Activated T-helper 2 cell treated with anti-CD3 and anti-CD28 coated beads, Interferon-gamma antibody, Interleukin-2, Interleukin-4, amounts not matched to agents 10 μg/mL and 5 μg/mL and 100 μg/mL, durations not matched to agents 14 hours and 24 hours and 36 hours (primary cell): ENCODE measurements at places on chromosomes 12 and 14. TPM values are rescaled to one million over a fixed set of nuclear protein-coding genes. Genes with fewer than 3 reads are reported as not detected.

OR4E1 gene
- 0.07 TPM in 1 of 2 replicates, not detected in the other for total RNA-seq

IAPP gene
- total RNA-seq = not detected in 2 replicates

C1S gene
- 2.5 and 2.6 TPM in 2 replicates for total RNA-seq

LRRIQ1 gene
- total RNA-seq = not detected in 2 replicates

KERA gene
- total RNA-seq = not detected in 2 replicates

KRT73 gene
- total RNA-seq = not detected in 2 replicates

SIRT4 gene
- 2.0 and 2.2 TPM in 2 replicates for total RNA-seq

OTX2 gene
- total RNA-seq = not detected in 2 replicates

C14orf132 gene
- 1.1 and 1.6 TPM in 2 replicates for total RNA-seq

ASIC1 gene
- total RNA-seq = 20.4 and 20.7 TPM in 2 replicates

TAS2R14 gene
- total RNA-seq = 2.6 and 2.8 TPM in 2 replicates

BDKRB1 gene
- total RNA-seq = not detected in 2 replicates

GNPNAT1 gene
- 29.4 and 34.8 TPM in 2 replicates for total RNA-seq

CELA1 gene
- not detected in 2 replicates for total RNA-seq

P2RX2 gene
- not detected in 2 replicates for total RNA-seq

GRCh38 chr12:29698756-29699155 lies 85.0 kb downstream of the TMTC1 start:
- no peak overlapping the region for H3K27ac ChIP-seq
- H3K36me3 ChIP-seq = no peaks in the 10 kb centered on the region
- DNase-seq = no peak
- no peaks in the 10 kb centered on the region for H3K4me1 ChIP-seq
- H3K4me3 ChIP-seq = no peak overlapping the region

GRCh38 chr12:1174659-1175058 lies 183.6 kb downstream of the ERC1 start:
- no peak for DNase-seq
- H3K27ac ChIP-seq = no peak overlapping the region
- no peaks in the 10 kb centered on the region for H3K27me3 ChIP-seq
- no peaks in the 10 kb centered on the region for H3K4me1 ChIP-seq
- no peak overlapping the region for H3K4me3 ChIP-seq

GRCh38 chr14:104080376-104081260 lies 4.9 kb upstream of the ASPG start:
- H3K27me3 ChIP-seq = peaks cover 1% of the 10 kb centered on the region
- H3K4me3 ChIP-seq = no peak overlapping the region
- no peak for DNase-seq

- H3K27ac ChIP-seq = no peak overlapping the region
- no peaks in the 10 kb centered on the region for H3K36me3 ChIP-seq
- H3K4me1 ChIP-seq = no peaks in the 10 kb centered on the region
- H3K27me3 ChIP-seq = no peaks in the 10 kb centered on the region
- DNase-seq = no peak
Observed at GRCh38 chr12:74490390-74491064, 47.1 kb upstream of the ATXN7L3B start.

DNA sequence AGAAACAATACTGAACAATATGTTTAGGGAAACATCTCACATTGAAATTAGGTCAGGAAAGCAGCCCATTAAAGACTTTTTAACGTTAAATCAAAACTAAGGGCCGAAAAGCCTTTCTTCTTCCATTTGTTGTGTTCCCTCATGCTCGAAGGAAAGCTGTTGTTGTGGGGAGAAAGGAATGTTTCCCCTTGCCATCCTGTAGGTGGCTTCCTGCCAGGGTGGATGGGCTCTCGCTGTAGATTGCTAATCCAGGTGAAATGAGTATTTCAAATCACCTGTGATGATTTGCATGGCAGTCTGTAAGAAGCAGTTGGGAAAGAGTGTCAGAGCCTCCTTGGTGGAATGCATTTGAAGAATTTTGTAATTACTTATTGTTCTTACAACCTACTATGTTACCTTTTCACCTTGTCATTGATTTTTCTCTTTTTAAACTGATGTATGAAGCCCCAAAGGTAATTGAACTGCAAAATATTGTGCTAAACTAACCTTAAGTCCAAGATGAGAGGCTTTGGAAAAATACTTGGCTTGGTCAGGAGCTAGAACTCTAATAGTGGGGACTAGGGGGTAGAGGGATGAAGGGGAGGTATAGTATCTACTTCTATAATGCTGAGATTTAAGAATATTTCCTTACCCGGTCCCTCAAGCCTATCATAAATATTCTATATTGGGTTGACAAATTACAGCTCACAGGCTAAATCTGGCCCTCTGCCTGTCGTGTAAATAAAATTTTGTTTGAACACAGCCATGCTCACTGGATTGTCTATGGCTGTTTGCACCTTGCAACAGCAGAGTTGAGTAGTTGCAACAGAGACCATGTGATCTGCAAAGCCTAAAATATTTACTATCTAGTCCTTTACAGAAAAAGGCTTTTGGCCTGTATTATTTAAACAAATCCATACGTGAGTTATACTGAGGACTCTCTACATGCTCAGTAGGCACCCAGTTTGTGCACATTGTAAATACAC lies 7.7 kb upstream of the DCP1B start:
- no peak overlapping the region for H3K4me3 ChIP-seq
- H3K4me1 ChIP-seq = peaks cover 3% of the 10 kb centered on the region
- H3K27ac ChIP-seq = no peak overlapping the region

- no peaks in the 10 kb centered on the region for H3K36me3 ChIP-seq
- H3K4me3 ChIP-seq = no peak overlapping the region
- DNase-seq = no peak
- H3K4me1 ChIP-seq = no peaks in the 10 kb centered on the region
- H3K27me3 ChIP-seq = no peaks in the 10 kb centered on the region
- no peak overlapping the region for H3K27ac ChIP-seq
Observed at GRCh38 chr12:2265461-2266167, 212.8 kb downstream of the CACNA1C start.

GRCh38 chr12:57342207-57342691 lies 88.6 kb downstream of the R3HDM2 start:
- H3K4me3 ChIP-seq = no peak overlapping the region
- peaks cover 42% of the 10 kb centered on the region for H3K36me3 ChIP-seq
- no peak overlapping the region for H3K27ac ChIP-seq

DNA sequence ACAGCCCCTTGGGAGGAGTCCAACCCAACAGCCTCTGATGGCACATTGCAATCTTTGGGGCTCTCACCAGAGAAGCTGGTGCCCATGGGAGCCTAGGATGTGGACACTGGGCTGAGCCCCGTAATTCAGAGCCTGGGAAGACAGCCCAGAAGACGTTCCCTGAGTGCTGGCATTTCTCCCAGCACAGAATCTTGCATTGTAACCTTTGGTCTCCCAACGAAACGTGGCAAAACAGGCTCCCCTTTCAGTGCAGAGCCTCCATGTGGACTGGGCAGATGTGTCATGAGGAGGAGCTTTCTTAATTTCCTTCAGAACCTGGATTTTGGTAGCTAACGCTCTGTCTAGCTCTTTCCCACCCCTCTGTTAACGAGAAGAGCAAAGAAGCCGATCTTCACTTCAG lies 26.3 kb downstream of the BATF start:
- peaks cover 52% of the 10 kb centered on the region for H3K36me3 ChIP-seq
- no peaks in the 10 kb centered on the region for H3K27me3 ChIP-seq
- peak overlapping the region; percentile 64 for H3K27ac ChIP-seq
- H3K4me3 ChIP-seq = no peak overlapping the region
- H3K4me1 ChIP-seq = peaks cover 50% of the 10 kb centered on the region
- DNase-seq = no peak

GRCh38 chr14:72236629-72237028 lies 304.4 kb downstream of the RGS6 start:
- H3K27ac ChIP-seq = no peak overlapping the region
- peaks cover 4% of the 10 kb centered on the region for H3K27me3 ChIP-seq
- H3K4me1 ChIP-seq = no peaks in the 10 kb centered on the region
- H3K36me3 ChIP-seq = no peaks in the 10 kb centered on the region

- no peak for DNase-seq
- no peak overlapping the region for H3K4me3 ChIP-seq
- H3K36me3 ChIP-seq = no peaks in the 10 kb centered on the region
- H3K4me1 ChIP-seq = no peaks in the 10 kb centered on the region
- no peaks in the 10 kb centered on the region for H3K27me3 ChIP-seq
- H3K27ac ChIP-seq = no peak overlapping the region
Observed at GRCh38 chr12:130435331-130435730, 97.6 kb downstream of the PIWIL1 start.

DNA sequence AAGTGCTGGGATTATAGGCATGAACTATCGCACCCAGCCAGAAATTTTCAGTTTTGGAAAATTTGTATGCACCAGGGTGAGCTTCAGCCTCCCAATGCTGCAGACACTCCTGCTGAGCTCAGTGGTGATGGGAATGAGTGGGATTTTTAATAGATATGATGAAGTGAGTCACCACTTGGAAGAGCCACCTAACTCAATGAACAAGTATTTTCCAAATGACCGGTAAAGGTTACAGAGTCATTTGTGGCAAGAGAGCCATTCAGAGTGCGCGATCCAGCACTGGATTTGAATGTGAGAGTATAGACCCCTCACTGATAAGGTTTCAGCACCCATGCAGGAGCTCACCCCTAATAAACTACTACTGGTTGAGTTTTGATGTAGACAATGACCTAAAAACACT lies 100.7 kb downstream of the PPP2R5C start:
- no peaks in the 10 kb centered on the region for H3K27me3 ChIP-seq
- no peak overlapping the region for H3K4me3 ChIP-seq
- peak overlapping the region; percentile 31 for H3K27ac ChIP-seq

- DNase-seq = no peak
- peaks cover under 1% of the 10 kb centered on the region for H3K4me1 ChIP-seq
- no peak overlapping the region for H3K27ac ChIP-seq
- no peaks in the 10 kb centered on the region for H3K27me3 ChIP-seq
- no peaks in the 10 kb centered on the region for H3K36me3 ChIP-seq
Observed at GRCh38 chr14:22263961-22264360, 325.1 kb downstream of the DAD1 start.

- H3K4me1 ChIP-seq = no peaks in the 10 kb centered on the region
- no peak for DNase-seq
- peaks cover 25% of the 10 kb centered on the region for H3K27me3 ChIP-seq
Observed at GRCh38 chr14:105817971-105818711, 291.8 kb downstream of the TMEM121 start.

- no peak overlapping the region for H3K4me3 ChIP-seq
- H3K4me1 ChIP-seq = no peaks in the 10 kb centered on the region
- DNase-seq = no peak
- H3K27me3 ChIP-seq = peaks cover 34% of the 10 kb centered on the region
Observed at GRCh38 chr12:75208856-75209811, 505 bp downstream of the KCNC2 start.

DNA sequence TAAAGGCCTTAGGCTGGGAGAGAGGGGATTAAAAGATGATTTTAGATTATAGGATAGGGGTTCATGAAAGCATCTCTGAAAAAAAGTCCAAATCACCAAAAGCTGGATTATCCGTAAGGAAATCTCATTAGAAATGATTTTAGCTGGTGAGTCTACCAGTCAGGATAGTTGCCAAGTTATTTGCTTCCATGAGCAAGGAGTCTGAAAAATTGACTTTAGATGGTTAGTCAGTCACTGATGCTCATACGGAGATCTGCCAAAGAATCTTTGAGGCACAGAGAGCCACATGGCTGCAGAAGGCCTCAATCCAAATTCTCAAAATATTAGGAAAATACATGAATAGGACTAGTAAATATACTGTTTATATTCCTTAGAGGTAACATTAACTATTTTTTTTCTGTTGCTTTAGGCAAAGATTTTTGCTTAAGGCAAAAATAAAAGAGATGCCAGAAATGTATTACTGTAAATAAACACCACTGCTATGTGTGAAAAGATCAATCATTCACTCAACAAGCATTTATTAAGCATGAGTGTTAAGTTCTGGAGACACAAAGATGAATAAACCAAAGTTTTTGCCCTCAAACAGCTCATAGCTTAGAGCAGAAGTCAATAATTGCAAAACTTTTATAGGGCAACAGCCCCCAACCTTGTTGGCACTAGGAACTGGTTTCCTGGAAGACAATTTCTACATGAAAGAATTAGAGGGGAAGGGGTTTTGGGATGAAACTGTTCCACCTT lies 105.2 kb downstream of the BBS10 start:
- no peaks in the 10 kb centered on the region for H3K36me3 ChIP-seq
- H3K27ac ChIP-seq = no peak overlapping the region
- H3K27me3 ChIP-seq = peaks cover 34% of the 10 kb centered on the region
- H3K4me3 ChIP-seq = no peak overlapping the region

DNA sequence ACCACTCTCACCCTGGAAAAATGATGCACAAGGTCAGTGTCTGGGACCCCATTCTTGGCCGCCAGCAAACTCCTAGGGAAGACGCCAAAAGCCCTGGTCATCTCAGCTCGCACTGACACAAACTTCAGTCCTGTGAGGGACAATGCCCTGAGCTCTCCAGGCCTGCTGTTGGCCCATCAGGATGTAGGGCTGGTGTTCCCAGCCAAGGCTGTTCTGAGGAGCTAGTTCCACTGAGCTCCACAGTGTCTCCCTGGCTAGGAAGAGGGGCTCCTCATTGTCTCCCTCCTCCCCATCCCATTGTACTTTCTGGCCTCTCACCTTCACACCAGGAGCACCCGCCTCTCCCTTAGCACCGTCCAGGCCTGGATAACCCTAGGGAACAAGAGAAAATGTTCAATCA lies 10.8 kb downstream of the COL2A1 start:
- H3K36me3 ChIP-seq = no peaks in the 10 kb centered on the region
- H3K27ac ChIP-seq = no peak overlapping the region
- H3K27me3 ChIP-seq = peaks cover 65% of the 10 kb centered on the region
- H3K4me1 ChIP-seq = peaks cover 16% of the 10 kb centered on the region

DNA sequence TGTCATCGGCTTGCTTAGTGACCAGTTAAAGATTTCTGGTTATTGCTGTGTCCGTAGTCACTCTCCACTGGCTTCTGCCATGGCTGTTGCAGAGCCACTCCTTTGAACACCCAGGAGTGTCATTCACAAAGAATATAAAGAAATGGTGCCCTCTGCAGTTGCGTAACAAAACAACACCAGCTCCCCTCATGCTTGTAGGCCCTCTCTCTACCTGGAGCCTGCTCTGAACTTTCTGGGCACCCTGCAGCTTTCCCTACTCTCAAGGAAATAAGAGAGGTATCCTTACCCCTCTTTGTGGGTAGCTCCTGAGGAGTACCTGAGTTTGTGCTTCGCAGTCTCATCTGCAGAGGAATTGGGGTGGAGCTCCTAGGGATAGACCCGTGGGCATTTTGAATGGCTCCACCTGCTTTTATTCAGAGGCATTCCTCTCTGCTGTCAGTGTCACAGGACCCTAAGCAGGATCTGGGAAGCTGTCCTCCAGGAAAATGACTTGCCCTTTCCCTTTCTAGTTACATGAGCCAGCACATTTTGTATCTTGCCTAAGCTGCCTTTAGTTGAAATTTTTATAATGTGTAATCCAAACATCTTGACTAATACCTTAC lies 97.2 kb upstream of the TMEM260 start:
- no peaks in the 10 kb centered on the region for H3K36me3 ChIP-seq
- H3K27me3 ChIP-seq = peaks cover 19% of the 10 kb centered on the region
- H3K4me1 ChIP-seq = no peaks in the 10 kb centered on the region
- no peak overlapping the region for H3K4me3 ChIP-seq
- no peak for DNase-seq
- H3K27ac ChIP-seq = no peak overlapping the region
